Activated T-cell treated with anti-CD3 and anti-CD28 coated beads, Interleukin-2, amount 50 U/mL, for 24 hours (primary cell): ENCODE measurements at places on chromosomes 1 and 21.

DNA sequence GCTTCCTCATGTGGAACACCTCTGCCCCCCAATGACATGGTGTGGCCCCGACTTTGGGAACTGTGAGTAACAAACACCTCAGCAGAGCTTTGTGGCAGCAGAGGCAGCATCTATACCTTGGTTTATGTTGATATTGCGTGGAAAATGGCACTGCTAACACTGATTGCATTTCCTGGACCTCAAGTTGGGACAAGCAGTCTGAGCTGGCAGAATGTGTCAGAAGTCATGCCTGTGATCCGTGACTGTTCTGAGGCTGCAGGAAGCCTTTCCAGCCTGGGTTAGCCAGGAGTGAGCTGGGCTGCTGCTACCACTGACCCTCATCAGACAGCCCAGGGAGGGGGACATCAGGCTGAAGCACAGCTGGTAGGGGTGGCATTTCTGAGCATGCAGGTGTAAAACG, 268.5 kb downstream of the KCNJ6 start:
- DNase-seq: no peak

- DNase-seq: no peak
These were observed 45.9 kb downstream of the ADGRL2 start for GRCh38 chr1:81846630-81847029.

DNA sequence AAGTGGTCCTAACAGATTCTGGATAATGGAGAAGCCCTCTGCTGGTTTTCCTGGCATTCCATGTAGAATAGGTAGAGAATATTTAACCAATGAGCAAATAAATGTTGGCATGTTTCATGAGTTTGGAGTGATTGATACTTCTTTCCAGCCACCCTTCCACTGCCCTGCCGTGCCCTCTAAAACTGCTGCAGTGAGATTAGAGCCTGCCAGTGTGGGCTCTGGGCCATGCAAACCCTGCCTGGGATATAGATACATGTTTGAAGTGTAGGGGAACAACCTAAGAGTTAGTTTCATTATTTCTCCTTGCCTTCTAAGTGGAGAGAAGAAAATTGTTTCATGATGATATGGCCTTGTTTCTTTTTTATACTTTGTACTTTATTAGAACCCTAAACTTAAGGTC, 10.4 kb downstream of the UBE2Q1 start:
- DNase-seq: no peak

DNA sequence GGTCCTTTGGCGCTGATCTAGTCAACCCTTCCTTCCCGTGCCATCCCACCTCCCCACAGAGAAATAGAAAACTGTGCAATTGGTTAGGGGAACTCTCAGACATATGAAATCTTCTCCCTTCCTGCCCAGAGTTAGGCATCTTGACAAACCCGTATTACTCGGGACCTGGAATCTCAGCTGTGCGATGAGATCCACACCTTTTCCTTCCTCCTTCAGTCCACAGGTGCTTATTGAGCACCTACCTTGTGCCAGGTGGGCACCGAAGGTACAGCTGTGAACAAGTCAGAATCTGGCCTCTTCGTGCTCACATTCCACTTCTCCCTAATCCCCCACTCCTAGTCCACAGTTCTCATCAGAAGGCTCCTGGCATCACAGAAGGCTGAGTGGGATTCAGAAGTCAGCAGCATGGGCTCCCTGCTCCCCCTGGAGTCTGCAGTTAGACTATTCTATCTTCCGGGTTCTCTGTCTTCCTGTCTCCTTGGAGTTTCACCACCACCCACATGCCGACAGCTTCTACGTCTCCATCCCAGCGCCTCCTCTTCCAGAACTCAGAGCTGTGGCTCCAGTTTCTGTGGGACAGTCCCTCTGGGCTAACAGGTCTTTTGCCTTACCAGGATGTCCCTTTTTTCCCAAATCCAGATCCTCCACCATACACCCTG, 23.0 kb downstream of the KNCN start:
- no peak for DNase-seq

- DNase-seq: no peak
These were observed 144.2 kb upstream of the POGK start for GRCh38 chr1:166695115-166695514.
